ENCODE measurements at places on chromosomes 7 and 10.

DNA sequence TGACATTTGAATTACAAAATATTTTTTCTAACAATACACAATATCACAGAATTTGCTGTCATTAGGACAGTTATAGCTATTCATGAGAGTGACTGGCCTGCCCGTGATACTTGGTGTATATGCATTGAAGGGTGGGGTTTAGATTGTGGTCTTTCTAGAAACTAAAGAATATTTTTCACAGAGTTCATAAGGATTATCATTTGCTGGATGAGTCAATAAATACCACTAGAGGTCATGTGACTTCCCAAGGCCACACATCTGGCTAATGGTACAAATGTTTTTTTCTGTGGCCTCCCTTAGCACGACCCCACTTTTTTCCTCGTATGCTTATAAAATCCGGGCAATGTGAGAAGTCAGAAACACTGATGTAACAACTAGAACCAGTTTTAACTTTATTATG, 5.2 kb downstream of the OPTN start:
- DNase-seq = no peak

DNA sequence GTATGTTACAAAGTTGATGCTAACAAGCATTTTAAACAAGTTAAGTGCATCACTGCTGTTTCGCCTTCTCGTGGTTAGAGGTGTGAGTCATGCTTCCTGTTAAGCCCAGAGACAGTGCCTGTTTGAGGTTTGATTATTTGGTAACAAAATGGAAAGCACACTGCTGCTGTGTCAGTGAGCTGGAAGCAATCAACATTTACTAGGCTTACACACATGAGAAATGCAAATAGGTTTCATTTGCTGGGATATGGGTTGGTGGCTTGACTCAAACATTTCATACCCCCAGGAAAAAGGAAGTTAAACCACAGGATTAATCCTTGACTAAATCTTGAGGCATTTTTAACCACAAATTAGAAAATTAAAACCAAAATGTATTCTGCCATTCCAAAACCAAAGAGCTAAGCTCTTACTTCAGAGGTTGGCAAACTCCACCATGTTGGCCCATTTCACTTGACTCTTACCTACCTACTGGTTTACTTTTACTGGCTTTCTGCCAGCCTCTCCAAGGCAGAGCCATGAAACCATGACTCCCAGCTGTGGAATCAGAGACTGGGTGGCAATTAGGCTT, 139.2 kb downstream of the ETV1 start:
- DNase-seq = peak; percentile 75

DNA sequence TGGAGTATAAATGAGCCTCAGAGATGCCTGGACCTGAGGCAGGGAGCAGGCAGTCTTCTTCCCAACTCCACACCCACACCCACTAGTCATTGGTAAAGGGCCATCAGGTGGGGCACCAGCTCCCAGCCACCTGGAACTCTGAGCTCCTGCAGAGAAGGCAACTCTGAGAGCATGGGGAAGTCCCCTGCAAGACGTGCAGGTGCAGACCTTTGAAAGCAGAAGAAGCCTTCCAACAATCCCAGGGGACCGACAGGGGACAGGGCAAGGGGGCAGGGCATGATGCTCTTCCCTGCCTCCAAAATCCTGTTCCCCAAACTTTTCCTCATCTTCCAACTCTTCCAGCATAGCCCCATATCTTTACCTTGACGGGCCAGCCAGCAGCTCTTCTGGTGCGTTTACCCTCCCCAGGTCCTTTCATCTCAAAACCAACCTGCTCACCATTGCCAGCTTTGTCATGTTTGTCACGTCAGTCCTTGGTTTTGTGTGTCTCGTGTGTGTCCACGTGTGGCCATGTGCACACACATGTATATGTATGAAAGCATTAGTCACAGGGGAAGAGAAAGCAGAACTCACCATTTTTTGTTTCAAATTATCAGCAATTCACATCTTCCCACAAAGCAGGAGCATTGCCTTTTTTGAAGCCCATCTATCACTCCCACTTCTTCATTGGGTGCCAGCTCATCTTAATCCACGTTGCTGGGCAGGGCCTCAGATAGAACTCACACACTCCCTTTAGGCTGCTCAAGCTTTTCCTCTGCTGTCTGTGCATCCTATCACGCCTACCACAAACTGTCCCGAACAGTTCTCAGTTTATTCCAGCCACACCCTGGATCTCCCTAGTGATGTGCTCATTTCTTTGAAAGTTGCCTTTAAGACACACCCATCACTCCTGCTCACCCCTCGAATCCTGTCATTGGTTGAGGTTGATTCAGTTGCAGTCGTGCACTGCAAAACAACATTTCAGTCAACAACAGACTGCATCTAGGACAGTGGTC, 41.0 kb upstream of the AMPH start:
- no peak for DNase-seq

DNA sequence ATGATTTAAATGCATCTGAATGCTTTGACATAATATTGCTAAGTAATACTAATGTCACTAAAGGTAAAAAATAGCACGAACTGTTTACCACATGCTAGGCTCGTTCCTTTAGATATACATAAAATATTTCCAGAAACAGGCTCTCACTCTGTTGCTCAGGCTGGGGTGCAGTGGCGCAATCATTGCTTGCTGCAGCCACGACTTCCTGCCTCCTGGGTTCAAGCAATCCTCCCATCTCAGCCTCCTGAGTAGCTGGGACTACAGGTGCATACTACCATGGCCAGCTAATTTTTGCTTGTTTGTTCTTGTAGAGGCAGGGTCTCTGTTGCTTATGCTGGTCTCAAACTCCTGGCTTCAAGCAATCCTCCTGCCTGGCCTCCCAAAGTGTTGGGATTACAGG, 183.3 kb downstream of the SGMS1 start:
- no peak for DNase-seq

- no peak for DNase-seq
Observed at GRCh38 chr10:30944005-30944404, 87.7 kb downstream of the ZNF438 start.

DNA sequence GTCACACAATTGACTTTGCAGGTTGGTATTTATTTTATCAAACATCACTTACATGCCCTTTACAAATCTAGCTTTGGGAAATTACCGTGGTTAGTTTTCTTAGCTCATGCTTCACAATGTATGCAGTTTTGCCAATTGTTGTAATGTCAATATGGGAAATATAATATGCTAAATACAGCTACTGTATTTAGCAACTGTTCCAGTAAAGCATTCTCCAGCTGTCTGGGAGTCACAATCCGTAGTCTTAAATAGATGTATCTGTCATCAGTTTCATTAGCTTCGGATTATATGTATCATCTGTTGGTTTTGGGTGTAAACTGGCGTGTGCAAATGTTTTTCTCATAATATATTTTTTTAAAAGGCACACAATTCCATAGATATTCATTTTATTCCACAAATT, 19.4 kb upstream of the AHR start:
- no peak for DNase-seq

- no peak for DNase-seq
Observed at GRCh38 chr7:47807126-47807525, 141.1 kb downstream of the PKD1L1 start.

- DNase-seq = no peak
Observed at GRCh38 chr7:50210706-50211115, 93.8 kb upstream of the IKZF1 start.

- peak; percentile 53 for DNase-seq
Observed at GRCh38 chr10:31808258-31809218, 120.1 kb downstream of the ARHGAP12 start.

DNA sequence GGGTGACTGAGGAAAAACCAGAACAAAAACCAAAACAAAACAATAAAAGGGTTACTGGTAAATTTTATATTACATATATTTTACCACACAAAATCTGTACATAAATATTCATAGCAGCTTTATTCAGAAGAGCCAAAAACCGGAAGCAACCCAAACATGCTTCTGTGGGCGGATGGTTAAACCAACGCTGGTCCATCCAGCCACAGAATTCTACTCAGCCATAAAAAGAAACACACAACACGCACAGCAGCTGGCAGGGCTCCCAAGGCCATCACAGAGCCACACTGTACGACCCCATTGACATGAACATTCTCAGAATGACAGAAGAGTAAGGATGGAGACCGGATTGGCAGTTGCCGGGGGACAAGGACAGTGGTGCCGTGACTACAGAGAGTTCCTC, 83.6 kb downstream of the PROSER2 start:
- no peak for DNase-seq

GRCh38 chr10:105585753-105586152, 944.7 kb downstream of the SORCS3 start:
- DNase-seq = peak; percentile 63

GRCh38 chr10:103765981-103766380, 89.4 kb downstream of the SH3PXD2A start:
- no peak for DNase-seq

DNA sequence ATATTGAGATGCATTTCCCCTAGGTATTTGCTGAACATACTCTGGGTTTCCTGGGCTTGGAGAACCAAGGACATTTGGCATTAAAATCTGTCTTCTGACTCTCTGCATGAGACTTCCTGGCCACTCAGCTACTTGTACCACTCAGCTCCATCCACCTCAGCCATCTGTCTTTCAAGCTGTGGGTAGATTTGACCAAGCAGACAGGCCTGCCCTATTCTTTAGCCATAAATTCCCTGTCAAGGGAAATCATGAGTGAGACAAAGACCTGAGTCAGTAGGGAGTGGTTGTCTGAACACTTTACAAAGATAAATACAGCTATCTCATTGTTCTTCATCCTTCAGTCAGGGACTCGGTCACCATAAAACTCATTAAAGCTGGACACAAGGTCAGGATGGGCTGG, 399.1 kb downstream of the GPAM start:
- no peak for DNase-seq

DNA sequence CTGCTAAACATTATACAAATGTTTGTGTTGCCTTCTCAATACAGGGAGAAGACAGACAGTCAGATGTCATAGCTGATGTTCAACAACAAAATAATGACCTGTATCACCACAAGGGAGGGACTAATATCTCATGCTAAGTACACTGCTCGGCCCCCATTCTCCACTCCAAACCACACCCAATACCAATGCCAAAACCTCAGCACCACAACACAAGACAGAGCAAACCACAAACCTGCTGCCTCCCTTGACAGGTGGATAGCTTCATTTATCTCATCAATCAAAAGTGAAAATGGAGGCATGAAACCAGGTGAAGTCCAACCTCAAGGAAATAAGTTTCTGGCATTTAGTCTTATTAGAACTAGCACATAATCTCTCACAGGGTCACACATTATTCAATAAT, 109.5 kb downstream of the PARD3 start:
- no peak for DNase-seq

- no peak for DNase-seq
Observed at GRCh38 chr7:49398236-49398635, 375.2 kb upstream of the VWC2 start.

- DNase-seq = no peak
Observed at GRCh38 chr10:66045859-66046258, 880.0 kb upstream of the LRRTM3 start.

- DNase-seq = no peak
Observed at GRCh38 chr10:109359316-109359715, 564.0 kb downstream of the XPNPEP1 start.

DNA sequence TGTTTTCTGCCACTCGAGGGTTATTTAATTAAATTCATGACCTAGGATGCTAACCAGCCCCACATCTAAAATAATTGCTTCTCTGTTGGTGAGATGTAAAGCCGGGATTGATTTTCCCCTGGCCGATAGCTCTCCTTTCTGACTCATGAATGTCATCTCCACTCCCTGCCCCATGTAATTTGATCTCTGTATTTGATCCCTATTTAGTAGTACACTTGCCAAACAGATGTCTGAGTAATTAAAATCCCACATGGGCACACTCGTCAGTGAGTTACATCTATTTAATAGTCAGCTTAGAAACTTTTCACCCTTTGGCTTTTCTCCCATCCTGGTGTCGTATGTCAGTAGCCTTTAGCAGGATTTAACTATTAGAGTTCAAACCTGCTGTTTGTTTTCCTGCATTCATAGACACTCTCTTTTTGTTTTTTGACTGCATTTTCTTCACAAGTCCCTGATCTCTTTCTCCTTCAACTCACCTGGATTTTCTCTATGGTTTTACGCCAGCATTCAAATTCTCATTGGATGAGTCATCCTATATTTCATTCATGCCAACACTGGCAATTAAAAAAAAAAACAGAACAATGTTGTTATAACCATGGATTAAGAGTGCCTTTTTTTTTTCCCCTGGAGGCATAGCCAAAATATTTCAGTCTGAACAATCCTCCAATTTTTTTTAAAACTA, 82.7 kb downstream of the SPAG6 start:
- no peak for DNase-seq

DNA sequence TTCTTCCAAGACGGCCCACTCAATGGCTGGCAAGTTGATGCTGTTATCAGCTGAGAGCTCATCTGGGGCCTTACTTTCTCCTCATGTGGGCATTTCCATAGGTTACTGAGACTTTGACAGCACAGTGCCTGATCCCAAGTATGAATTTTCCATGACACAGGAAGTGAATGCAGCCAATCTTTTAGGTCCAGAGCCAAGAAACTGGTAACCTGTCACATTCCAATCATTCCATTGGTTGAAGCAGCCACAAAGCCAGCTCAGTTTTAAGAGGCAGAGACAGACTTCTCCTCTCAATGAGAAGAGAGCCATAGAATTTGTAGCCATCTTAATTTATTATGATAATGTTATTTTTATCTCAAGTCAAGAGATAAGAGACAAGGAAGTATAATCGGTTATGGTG, 775.5 kb downstream of the CNTNAP2 start:
- DNase-seq = no peak

GRCh38 chr10:4639960-4640359, 186.0 kb upstream of the AKR1E2 start:
- no peak for DNase-seq

DNA sequence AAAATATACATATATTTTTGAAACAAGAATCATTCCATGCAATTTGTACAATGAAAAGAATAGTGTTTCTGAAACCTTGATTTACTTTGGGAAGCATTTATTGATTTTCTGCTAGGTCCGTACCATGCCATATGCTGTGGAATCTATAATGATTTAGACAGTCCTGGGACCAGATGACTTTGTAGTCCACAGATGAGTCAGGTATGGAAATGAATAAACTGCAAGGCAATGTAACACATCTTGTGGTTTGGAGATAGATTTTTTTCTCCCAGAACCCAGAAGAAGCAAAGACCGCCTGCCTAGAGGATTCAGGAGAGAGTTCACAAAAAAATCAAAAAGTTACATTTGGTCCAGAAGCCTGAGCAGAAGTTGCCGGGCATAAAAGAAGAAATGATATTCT, 190.4 kb downstream of the GPR37 start:
- no peak for DNase-seq

GRCh38 chr7:113013761-113014449, 72.7 kb downstream of the GPR85 start:
- DNase-seq = no peak

GRCh38 chr10:79070081-79070605, 1.4 kb downstream of the ZMIZ1 start:
- no peak for DNase-seq

DNA sequence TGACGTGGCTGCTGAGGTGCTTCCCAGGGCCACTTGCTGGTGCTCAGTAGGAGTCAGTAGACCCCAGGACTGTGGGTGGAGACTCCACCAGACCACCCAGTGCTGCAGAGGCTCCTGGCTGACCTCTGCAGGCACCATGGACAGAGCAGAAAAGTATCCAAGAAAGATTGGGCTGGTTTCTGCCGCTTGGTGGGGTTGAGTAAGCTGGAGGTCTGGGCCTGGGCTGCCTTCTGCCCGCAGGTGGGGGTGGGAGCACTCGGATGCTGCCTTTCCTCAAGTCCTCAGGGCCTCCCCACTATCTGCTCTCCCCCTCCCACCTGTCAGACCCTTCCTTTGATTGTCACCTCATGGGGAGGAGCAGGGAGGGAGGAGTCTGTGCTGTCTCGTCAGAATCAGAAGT, 91.6 kb downstream of the WDR37 start:
- DNase-seq = no peak

GRCh38 chr7:103660455-103661371, 214.7 kb upstream of the SLC26A5 start:
- peak; percentile 18 for DNase-seq

Measured in SW 1271 (cell line).